ENCODE measurements at places on chromosomes 11 and 22. TPM values are rescaled to one million over a fixed set of nuclear protein-coding genes. Genes with fewer than 3 reads are reported as not detected.

GRCh38 chr22:49406879-49407587, 420.6 kb downstream of the BRD1 start:
- DNase-seq: no peak

- DNase-seq: no peak
These were observed 186.8 kb downstream of the FAM181B start for GRCh38 chr11:82546661-82547557.

DNA sequence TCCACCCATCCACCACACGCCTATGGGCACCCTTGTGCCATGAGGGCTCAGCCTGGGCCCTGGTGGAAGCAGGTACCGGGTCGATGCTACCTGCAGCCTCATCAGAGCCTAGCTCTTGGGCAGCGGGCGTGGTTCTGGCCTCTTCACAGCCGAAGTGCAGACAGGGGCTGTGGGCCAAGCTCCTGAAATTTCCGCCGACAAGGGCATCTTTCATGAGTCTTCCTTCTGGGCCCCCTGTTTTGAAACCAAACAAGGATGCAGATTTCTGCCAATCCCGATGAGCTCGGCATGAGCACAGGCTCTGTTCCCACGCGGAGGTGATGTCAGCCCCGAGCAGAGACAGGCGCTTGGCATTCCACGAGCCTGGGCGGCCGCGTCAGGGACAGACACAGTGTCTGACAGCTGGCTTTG, 22.6 kb upstream of the MGAT3 start:
- no peak for DNase-seq

- no peak for DNase-seq
These were observed 18.5 kb upstream of the STK33 start for GRCh38 chr11:8612522-8612921.

Gene SERHL2
- polyA plus RNA-seq: 3.4 TPM

DNA sequence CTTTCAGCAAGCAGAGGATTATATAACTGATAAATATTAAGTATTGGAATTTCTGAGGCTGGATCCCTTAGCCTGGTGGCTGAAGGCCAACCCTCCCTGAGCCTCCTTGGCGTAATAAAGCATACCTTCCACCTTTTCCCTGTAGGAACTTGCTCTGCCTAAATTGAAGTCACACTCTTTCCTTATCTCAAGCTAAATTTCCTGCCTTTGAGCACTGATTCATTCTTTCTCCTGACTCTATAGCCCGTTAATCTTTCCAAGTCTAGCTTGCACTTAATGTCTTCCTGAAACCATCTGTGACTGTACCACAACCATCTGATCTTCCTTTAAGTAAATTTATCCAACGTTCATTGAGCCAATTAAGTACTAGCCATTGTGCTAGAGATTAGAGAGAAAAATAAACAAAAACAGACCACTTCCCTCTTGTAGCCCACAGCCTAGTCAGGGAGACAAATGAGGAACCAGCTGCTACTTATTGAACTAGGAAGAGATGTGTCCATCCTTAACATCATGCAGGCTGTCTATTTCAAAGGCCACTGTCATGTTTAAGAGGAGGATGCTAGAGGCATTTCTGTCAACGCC, 62.9 kb downstream of the GRK3 start:
- no peak for DNase-seq

Data from muscle of back (tissue), 13 donors.